PC-3 (cell line): ENCODE measurements at places on chromosomes 11 and 22.

DNA sequence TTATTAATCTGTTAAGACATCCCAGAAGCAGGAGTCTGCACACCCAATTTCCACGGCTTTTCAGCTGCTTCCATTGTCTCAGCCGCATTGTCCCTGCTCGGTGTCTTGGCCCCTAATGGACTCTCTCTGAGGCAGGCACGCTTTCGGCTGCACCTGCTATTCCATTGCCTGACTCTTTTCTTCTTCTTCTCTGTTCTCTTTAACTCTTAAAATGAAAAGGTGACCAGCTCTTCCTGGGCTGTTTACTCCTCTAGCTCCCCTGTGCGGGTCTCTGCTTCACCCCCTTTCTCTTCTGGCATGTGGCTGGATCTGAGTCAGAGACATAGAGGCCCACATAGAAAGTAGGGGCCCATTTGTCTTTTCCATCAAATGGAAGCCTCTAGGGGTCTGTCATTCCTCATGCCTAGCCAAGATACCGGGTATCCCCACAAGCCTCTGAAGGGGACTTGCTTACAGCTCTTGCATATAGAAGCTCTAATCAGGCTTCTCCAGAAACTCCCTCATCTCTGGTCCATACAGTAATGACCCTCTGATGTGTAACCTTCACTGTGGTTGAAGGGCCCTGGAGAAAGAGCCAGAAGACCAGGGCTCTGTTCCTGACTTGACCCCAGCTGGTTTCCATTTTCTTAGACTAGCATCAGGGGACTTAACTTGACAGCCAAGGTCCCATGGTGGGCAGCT is 243.9 kb downstream of the ST3GAL4 start:
- DNase-seq = no peak

- DNase-seq = peak; percentile 67
Measured at GRCh38 chr22:25202290-25202921, 2.7 kb downstream of the CRYBB3 start.

- DNase-seq = peak; percentile 28
Measured at GRCh38 chr11:18668131-18668530, 30.4 kb upstream of the TMEM86A start.

GRCh38 chr11:101729406-101730078 is 145.7 kb upstream of the TRPC6 start:
- no peak for DNase-seq

- no peak for DNase-seq
Measured at GRCh38 chr22:19291218-19291579, 320 bp downstream of the CLTCL1 start.

DNA sequence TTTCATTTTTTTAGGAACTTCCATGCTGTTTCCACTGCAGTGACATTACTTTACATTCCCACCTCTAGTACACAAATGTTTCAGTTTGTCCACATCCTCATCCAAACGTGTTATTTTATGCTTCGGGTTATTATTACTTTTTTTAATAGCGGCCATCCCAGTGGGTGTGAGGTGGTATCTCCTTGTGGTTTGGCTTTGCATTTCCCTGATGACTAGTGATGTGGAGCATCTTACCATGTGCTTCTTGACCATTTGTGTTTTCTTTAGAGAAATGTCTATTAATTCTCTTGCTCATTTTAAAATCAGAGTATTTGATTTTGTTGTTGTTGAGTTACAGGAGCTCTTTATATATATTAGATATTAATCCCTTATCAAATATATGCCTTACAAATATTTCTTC is 70.3 kb upstream of the ANO1 start:
- DNase-seq = no peak

DNA sequence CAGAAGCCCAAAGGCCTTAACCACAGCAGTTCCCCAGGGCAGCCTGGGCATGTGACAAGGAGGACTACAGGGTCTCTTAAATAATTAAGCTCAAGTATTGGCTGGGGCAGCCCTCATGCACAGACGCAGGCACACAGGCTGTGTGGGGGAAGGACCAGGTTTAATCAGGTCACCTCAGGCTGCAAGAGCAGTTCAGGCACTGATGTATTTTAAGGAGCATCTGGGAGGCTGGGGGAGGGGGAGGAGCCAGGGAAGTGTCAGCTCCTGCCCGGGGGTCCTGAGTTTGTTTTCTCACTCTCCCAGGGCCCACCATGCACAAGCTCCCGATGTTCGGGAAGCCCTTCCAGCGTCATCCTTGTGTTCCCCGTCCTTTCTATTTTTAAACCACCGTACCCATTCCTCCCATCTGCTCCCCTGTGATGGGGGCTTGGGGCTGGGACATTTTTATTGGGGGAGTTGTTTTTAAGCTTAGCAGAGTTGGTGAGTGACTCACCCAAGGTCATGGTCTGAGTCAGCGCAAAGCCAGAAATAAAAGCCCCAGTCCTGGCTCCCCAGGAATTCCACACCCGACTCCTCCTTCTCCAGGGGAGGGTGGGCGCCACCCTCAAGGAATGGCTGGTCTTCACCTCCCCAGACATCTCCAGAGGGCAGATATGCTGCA is 2.4 kb downstream of the CSDC2 start:
- DNase-seq = peak; percentile 60
